ENCODE measurements at places on chromosomes 4 and X.

GRCh38 chr4:78570117-78570516 is 18.5 kb downstream of the ANXA3 start:
- DNase-seq, result no peak

DNA sequence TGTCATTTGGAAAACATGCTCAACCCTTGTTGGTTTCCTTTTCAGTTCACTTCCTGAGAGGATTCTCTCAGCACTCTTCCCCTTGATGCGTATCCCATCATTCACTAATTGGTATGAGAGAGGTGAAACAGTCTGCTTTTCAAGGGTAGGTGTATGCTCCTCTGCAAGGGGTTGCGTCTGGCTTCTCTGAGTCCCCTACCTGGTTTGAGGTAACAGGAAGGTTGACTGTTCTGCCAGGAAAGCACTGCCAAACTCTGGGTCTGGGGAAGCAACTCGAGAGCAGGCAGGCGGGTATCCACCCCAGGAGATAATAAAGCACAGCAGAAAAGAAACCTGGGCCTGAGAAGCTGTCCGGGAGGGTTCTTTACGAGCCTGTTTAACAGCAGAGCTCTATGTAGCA is 101.2 kb downstream of the SHROOM4 start:
- DNase-seq, result no peak

DNA sequence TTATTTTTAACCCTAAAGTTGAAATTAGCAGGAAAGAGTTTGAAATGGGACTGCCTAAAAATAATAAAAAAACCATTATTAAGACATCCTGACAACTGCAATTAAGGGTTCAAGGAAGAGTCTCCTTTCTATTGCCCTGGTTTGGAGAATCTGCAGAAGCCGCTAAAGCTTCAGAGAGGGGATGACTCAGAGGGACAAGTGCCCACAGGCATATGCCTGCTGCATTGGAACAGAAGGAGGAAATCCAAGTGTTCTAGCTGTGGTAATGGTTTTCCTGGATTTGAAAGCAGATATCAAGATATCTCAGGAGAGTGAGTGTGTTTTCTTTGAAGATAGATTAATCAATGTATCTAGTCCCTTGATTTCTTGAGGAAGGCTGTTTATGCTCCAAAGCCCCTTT is 235.1 kb upstream of the TAPT1 start:
- no peak for DNase-seq

DNA sequence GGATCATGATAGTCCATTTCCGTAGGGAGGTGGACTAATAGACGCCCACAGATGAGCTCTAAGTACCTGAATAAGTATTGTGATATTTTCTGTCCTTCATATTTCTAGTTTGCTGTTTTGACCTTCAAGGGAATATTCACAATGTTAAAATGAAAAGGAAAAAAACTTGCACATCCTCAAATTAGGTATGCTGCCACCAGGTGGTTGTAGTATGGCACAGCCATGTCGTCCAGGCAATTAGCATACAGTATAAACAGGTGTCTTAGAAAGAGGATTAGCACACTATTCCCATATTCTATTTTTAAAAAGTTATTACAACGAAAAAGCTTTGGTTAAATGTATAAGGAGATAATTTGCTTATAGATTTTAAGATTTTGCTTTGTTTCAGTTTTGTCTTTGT is 802.0 kb downstream of the RPA4 start:
- no peak for DNase-seq

DNA sequence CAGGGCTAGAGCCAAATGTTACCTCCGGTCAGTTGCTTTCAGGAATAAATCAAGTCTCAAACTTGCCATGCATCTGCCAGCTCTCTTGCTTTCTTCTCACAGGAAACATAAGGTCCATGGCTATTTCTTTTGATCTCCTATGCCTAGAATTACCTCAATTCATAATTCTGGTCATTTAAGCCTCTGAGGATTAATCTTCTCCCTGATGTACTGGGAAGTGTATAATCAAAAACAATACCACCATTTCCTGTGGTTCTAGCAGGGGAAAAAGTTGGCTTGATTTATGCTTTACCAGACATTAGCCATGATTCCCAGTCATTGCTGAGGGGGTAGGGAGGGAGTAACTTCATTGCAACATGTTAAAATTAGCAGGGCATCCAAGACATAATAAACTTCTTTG is 268.7 kb upstream of the EMCN start:
- no peak for DNase-seq

DNA sequence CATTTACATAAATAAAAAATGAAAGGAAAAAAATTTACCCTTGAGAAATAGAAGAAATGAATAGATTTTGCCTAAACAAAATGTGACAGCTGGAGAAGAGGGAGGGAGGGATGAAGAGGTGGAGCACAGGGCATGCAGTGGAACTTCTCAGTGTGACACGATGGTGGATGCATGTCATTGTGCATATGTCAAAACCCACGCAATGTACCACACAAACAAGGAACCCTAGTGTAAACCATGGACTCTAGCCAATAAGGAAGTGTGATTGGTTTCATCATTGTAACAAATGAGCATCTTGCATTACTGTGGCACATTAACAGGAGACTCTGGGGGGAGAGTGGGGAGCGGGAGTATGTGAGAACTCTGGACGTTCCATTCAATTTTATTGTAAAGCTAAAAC is 58.6 kb downstream of the GATB start:
- DNase-seq, result no peak

DNA sequence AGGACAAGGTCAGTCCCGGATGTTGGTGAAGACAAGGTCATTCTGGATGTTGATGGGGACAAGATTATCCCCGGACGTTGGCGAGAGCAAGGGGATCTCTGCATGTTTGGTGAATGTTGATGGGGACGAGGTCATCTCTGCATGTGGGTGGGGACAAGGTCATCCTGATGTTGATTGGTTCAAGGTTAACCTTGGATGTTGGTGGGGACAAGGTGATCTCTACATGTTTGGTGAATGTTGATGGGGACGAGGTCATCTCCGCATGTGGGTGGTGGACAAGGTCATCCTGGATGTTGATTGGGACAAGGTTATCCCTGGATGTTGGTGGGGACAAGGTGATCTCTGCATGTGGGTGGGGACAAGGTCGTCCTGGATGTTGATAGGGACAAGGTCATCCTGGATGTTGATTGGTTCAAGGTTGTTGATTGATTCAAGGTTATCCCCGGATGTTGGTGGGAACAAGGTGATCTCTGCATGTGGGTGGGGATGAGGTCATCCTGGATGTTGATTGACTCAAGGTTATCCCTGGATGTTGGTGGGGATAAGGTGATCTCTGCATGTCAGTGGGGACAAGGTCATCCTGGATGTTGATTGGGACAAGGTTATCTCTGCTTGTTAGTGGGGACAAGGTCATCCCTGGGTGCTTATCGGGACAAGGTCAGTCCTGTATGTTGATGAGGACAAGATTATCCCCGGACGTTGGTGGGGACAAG is 28.8 kb upstream of the PLCXD1 start:
- DNase-seq, result no peak

- DNase-seq, result no peak
Observed at GRCh38 chrX:2559124-2559523, 58.3 kb upstream of the DHRSX start.

GRCh38 chr4:28842271-28842670 is 1877.9 kb upstream of the PCDH7 start:
- no peak for DNase-seq

- DNase-seq, result no peak
Observed at GRCh38 chr4:184825141-184825895, 450 bp downstream of the ACSL1 start.

DNA sequence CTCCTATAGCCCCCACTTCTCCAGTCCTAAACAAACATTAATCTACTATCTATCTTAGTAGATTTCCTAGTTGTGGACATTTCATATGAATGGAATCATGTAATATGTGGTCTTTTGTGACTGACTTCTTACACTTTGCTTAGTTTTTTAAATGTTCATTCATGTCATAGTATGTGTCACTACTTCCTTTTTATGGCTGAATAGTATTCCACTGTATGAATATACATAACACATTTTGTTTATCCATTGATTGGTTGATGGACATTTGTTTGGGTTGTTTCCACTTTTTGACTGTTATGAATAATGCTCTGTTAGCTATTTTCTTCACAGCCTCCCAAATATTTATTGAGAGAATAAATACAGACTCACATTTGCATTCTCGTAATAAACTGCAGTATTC is 19.8 kb downstream of the USP53 start:
- no peak for DNase-seq

- no peak for DNase-seq
Observed at GRCh38 chr4:40421839-40422708, 86.9 kb downstream of the CHRNA9 start.

GRCh38 chr4:7979652-7979968 is 39.9 kb upstream of the AFAP1 start:
- no peak for DNase-seq

DNA sequence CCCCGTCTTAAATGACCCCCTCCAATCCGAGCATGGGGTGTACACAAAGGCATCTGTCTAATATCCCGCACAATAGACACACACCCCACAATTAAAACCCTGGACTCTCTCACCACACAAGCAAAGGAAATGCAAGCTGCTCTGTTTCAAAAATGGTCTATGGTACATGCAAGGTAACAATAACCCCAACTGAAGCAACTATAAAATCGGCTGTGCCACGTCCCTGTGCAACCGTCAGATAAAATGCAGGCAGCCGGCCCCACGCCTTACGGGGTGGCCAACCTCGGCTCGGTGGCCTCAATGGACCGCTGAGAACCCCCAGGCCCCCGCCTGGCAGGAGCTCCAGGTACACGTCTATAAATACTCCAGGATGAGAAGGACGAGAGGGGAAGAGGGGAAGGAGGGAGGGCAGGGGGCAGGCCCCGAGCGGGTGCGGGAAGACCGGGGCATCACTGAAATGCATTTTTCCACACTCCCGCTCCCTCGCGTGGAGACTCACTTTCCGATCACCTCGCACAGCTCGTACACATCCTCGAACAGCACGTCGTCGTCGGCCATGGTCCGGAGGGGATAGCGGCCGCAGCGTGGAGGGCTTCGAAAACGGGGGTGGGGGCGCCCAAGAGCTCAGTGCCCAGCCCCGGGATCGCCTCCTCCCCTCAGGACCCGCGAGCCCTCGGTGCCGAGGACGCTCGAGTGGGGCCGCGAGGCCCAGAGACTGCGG is 763 bp downstream of the CASK start:
- DNase-seq, result no peak

GRCh38 chr4:88674565-88674964 is 23.1 kb downstream of the NAP1L5 start:
- DNase-seq, result no peak

- DNase-seq, result no peak
Observed at GRCh38 chr4:169068423-169068822, 58.4 kb upstream of the CBR4 start.

GRCh38 chr4:149136951-149137620 is 678.6 kb downstream of the IQCM start:
- no peak for DNase-seq

- no peak for DNase-seq
Observed at GRCh38 chr4:104749062-104749461, 254.4 kb upstream of the CXXC4 start.

DNA sequence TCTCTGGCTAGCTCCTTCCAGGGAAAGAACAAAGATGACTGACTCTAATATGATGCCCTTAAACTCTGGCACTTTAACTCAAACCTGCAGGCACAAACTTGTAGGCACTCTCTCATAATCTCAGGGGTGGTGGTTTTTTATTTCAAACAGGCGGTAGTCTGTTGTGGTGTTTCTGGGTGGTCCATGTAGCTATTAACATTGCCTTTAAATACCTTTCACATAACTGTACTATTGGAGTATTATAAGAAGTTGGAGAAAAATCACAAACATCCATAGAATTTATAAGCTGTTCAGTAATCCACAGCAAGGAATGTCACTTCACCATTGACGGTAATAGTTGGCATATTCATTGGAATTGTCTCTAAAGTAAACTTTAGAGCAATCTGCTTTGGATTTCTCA is 204.2 kb upstream of the PDE5A start:
- DNase-seq, result no peak

DNA sequence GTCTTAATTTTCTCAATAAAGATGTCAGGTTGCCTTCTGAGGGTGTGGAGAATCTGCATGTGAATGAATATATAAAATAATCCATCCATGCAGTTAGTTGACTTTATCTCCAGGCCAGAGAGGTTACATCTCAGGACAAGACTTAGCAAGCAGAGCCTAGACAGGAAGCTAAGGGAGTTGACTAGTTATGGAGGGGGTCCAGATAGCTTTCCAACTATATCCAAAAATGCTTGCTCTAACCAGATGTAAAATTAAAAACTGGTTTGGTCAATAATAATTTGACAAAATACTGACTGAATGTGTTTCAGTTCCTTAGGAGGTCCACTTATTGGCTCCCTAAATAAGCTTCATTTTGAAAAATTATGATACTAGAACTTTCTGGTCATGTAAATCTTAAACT is 101.4 kb downstream of the PAPSS1 start:
- no peak for DNase-seq

- DNase-seq, result no peak
Observed at GRCh38 chr4:106264331-106264728, 51.7 kb downstream of the TBCK start.

DNA sequence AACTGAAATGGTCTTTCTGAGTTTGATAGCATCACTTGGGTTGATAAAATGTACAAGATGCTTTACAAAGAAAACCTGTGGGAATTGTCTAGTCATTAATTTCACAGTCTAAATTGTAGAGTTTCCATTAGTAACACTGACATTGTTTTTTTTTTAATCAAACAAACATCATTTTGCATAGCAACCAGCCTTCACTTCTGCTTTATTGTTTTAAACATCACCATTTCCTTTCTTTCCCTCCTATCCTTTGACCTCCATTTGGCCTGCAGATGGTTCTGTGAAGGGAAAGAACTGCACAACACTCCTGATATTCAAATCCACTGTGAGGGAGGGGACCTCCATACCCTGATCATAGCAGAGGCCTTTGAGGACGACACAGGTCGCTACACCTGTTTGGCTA is 171.1 kb downstream of the PALLD start:
- DNase-seq, result no peak

DNA sequence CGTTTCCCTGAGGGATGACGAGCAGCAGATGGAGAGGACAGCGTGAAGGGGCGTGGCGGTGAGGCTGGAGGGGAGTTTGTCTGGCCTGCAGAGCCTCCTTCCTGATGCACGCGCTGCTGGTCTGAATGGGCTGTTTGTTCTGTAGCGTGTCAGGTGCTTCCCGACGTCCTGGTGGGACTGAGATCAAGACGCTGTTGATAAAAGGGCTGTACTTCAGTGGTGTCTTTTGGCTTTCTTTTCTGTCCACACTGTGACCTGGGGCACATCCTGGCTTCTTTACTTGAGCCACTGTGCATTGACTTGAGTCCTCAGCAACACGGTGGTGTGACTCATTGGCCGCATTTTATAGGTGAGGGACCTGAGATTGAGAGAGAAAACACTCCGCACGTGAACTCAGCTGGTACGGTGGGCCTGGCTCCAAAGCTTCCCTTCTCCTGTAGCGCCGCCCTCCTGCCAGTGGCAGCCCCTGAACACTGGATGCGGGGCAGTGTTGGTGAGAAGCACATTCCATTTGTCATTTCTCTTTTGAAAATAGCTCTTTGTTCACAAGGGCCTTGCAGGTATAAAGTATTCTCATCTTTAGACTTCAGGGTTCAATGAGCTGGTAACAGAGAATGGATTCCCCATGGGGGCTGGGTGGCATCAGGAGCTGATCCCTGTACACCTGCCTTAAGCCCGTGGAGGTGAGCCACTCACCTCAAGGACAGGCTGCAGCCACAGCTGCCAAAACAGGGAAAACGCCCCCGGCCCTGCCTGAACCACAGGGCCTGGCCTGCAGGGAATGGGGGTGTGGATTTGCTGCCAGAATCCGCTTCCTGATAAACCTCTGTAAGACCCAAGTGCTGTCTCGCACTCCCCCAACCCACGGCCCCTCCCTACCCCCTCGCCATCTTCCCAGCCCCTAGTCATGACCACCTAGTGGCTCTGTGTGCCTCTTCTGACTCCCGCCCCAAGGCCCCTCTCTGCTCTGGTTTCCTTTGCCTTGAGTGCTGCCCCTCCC is 29.2 kb downstream of the NSG1 start:
- no peak for DNase-seq
